Activated naive CD4-positive, alpha-beta T cell treated with anti-CD3 and anti-CD28 coated beads, Interleukin-2, amount 50 U/mL, for 72 hours (primary cell): ENCODE measurements at places on chromosomes 2 and 18.

DNA sequence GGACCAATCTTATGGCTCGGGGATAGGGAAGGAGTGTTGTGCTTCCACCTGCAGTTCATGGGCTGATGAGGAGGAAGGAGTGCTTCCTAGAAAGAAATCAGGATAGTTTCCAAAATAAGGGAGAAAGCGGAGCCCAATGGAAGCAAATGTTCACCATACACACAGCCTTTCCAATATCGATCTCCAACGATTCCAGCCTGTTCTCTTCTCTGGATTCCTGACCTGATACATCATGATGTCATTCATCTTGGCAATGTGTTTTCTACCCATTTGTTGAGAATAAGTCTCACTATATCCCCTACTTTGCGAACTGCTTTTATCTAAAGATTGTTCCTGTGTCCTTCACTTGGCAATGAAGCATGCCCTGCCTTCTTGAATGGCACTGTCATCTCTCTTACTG, 205.3 kb upstream of the SIX2 start:
- DNase-seq, result no peak

GRCh38 chr2:62398356-62398755, 107.6 kb downstream of the TMEM17 start:
- no peak for DNase-seq

DNA sequence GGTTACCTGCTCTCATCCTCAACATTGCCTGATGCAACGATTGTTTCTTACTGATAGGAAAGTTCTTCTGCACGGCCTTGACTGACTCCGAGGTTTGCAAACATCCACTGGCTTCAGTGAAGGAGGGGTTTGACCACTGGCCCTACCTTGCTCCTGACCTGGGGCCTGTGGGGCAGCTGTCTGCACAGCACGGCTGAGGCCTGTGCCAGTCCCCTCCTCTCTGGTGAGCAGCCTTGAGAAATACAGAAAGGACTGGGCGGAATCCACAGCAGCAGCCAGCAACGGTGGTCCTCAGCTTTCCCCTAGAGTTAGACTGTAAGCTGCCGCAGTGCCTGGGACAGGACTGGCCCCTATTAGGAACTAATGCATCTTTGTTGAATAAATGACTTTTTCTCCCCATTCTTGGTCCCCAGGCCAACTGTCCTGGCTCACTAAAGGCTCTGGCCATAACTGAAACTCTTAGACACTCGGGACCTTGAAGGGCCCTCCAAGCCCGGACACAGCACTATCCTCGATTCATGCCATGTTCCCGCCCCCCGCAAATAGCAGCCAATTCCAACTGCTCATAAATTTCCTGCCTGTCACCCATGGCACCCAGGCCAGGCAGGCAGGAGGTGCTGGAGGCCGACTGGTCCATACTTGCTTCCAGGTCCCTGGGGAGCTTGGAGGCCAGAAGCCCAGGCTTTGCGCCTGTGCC, 26.7 kb downstream of the ATOH8 start:
- no peak for DNase-seq

DNA sequence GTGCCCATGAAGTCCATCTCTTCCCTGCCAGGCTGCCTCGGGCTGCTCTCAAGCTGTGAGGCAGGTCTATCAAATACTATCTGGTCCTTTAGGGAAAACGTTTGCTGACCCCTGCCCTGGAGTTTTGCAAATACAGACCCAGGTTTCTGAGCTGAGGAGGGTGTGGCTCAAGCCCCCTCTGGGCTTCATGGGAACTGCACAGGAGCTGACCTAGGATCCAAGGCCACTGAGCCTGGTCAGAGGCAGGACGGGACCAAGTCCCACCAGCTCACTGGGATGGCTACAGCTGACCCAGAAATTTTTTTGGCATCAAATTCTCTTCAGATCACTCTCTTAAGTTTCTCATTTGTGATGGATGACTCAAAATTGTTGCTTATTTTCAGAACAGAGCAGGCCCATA, 14.1 kb downstream of the ZNF516 start:
- DNase-seq, result no peak

DNA sequence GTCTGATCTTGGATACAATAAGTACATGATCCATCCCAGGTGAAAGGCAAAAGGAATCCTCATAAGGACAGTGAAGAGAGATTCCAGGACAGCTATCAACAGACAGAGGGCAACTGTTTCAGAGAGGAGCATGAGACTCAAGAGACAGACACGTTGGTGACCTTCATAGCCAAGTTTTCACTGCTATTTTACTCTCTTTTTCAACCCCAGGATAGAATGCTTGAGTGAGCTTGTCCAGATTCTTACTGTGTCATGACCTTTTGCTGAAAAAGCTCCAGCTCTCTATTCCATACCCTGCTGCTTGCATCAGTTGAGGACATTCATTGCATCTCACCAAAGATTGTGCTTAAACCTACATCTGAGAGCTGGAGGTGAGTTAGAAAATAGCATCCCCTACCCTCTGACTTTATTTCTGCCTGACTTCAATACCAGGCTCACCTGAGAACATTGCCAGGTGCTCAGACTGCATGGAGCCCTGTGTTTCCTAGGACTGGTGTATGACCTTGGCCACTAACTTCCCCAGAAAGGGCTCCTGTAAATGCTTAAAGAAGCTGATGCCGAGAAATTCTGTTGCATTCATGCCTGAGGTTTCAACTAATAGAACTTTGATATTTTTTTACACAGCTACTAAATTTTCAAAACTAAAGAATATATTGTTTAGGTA, 70.4 kb upstream of the TMEM17 start:
- no peak for DNase-seq

- no peak for DNase-seq
Measured at GRCh38 chr2:6442252-6442985, 423.3 kb downstream of the CMPK2 start.

GRCh38 chr18:44119607-44120006, 561.1 kb upstream of the SETBP1 start:
- DNase-seq, result no peak

DNA sequence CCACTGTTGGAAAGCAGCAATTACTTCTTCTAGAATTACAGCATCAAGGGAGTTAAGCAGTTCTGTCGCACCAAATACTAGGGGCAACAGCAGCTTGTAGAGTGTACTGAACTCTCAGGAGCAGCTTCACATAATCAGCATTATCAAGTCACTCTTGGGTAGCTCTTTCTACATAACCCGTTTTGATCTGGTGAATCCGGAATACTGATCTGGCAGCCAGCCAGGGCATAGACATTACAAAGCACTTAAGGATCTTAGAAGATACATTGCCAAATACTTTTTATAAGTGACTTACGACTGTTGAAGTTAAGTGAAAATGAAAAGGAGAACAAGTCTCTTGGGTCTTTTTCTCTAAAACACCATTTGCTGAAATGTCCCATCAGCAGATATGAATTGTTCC, 73.2 kb upstream of the NETO1 start:
- no peak for DNase-seq

GRCh38 chr2:195622966-195623365, 34.1 kb upstream of the SLC39A10 start:
- DNase-seq, result no peak

DNA sequence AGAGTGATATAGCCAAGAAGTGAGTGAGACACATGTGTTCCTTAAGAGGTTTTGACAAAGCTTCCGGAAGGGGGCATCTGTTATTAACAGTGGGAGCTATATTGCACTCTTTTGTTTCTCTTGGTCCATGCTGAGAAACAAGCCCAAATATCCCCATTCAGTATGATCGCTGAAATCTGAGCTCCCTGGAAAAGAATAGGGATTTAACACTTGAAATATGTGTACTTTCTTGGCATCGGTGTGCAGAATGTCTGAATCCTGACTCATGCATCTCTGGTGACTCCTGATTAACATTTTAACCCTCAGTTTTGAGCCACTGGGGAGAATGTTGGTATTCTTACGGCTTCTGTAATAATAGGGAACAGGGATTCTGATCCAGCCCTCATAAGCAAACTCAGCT, 448.1 kb downstream of the TSN start:
- DNase-seq, result no peak

- DNase-seq, result no peak
Measured at GRCh38 chr2:215839816-215840215, 173.5 kb downstream of the MREG start.

GRCh38 chr2:209900638-209901037, 101.8 kb upstream of the RPE start:
- no peak for DNase-seq

DNA sequence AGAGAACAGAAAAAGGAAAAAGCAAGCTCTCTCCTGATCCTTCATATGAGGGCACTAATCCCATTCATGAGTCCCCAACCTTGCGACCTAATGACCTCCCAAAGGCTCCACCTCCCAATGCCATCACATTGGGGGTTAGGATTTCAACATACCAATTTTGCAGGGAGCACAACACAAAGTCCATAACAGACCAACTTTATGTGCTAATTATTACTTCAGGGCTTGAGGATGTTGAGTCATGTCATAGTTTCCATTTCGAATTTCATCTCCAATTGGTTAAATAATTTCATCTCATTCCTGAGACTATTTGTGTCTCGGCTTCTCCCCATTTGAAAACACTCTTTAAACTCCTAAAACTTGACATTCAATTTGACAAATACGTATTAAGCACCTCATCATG, 69.9 kb upstream of the KLF7 start:
- no peak for DNase-seq
